ENCODE measurements at places on chromosomes 2 and 18.

- no peak for DNase-seq
Measured at GRCh38 chr2:226887940-226888339, 52.1 kb downstream of the RHBDD1 start.

DNA sequence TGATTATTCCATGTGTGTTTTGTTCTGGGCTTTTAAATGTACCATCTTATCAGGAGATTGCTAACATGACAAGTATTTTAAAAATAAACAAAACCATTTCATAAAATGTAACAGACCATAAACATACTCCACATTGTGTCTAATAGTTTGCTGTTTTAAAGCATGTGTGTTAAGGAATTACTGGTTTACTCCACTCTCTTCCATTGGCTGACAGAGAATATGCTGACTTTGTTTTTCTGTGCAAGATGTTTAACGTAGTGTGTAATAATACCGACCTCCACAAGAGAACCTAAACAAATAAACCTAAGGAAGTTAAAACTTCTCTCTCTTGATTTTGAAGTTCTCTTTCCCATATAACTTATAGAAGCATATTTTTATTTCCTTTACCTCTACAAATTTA is 17.0 kb upstream of the TMEM18 start:
- DNase-seq, result no peak

DNA sequence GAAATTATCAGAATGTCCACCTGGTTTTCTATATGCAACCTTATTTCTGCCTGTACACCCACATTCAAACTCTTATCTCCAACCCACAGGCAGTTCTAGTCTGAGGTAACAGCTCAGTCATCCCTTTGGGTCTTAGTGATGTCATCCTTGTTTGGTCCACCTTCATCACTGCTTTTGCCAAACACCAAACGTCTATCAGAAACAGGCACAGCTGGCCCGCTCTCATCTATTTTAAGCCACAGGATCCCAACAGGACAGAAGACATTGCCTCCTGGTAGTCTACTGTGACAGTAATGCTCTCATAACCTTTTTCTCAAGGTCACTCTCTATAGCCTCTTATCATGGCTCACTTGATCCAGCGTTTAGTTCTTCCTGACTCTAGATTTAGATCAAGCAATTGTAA is 99.0 kb upstream of the CHAC2 start:
- no peak for DNase-seq

- no peak for DNase-seq
Measured at GRCh38 chr2:128720080-128721022, 401.7 kb upstream of the HS6ST1 start.

- DNase-seq, result no peak
Measured at GRCh38 chr2:121099329-121100290, 185.4 kb downstream of the TFCP2L1 start.

- DNase-seq, result peak; percentile 25
Measured at GRCh38 chr2:63977904-63978303, 41.3 kb downstream of the VPS54 start.

DNA sequence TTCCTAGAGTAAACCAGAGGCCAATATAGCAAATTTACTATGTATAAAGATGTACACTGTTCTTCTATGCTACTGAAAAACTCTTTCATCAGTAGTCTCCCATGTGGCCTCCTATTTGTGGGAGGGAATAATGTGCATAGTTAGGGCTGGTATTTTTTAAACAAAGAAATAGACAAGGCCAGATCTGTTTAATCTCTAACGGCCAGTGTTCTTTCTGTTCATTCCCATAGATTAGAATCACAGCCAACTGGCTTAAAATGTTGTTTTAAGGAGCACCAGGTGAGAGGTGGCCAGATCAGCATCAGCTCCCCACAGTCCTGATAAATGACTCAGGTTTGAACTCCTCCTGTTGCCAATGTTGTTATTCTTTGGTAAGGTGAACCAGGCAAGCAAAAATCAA is 12.1 kb downstream of the LYPD6 start:
- DNase-seq, result no peak

DNA sequence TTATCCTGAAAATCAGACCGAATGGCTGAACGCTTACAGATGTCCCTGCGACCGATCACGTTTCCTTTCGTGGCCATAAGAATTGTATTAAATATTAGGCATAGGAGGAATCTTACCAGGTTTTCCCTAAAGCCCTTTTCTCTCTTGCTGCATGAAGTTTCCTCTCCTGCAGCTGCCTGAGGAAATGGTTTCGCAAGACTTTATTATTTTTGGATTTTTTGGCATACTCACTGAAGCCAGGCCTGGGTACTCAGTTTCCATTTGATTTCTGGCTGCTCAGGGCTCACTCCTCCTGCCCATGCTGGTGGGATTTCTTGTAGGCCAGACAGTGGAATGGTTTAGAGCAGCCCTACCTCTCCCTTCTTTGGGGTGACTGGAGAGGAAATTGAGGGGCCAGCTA is 114.0 kb downstream of the KLHL29 start:
- no peak for DNase-seq

DNA sequence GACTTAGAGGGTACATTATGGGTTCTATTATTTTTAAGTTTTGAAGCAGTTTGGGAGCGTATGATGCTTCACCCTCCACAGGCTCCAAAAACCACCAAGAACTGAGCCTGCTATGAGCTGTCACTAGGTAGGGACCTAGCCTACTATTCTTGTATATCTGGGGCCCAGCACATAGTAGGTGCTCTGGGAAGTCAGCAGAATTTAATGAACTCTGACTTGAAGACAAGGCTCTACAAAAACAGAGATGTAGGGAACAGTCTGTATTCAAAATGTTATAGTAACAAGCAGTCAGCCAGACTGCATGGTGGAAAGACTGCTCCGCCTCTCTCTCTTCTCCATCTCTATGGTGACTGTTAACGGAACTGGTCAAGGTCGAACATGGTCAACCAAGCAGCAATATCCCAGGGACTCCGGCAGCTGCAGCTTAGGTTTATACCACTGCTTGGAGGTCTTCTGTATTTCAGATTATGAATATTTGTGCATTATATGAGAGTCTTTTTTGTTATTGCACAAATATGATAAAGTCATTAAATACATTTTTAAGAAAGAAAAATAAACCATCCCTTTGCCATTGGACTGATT is 22.2 kb upstream of the YWHAQ start:
- DNase-seq, result no peak

DNA sequence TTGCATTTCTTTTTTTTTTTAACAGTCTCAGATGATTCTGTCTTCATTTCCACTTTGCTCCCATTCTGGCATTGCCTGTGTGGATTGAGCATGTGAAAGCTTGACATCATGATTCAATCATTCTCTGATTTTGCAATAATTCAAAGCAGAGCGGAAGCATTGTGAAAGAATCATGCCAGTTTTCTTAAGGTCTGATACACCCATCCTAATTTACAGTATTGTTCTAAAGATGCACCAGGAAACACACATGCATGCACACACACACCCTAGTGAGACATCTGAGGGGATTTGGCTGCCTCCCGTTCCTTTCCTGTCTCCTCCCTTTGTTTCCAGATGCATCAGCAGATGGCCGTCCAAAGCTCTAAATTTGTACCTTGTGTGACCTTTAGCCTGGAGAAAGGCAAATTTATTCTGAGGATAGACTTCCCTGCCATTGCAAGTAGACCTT is 97.3 kb downstream of the FMNL2 start:
- no peak for DNase-seq

- DNase-seq, result no peak
Measured at GRCh38 chr2:16899958-16900357, 234.3 kb upstream of the CYRIA start.

DNA sequence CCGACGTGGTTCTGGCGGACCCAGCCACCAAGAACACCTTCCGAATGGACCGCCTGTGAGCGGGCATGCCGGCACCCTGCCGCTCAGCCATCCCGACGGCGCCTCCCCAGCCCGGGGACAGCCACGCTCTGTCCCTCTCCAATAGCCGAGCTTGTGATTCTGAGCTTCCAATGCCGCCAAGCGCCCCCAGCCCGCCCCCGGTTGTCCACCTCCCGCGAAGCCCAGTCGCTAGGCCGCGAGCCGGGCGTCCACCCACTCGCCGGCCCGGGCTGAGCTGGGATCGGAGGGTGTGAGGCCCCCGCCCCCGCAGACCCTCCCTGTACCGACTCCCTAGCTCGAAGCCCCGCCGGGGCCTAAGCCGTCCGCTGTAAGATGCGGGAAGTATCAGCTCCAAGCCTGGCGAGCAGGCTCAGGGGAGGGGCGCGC is 1195.1 kb upstream of the CHAC2 start:
- DNase-seq, result no peak

GRCh38 chr2:97664636-97664970 is 759 bp upstream of the ACTR1B start:
- no peak for DNase-seq

GRCh38 chr2:18959952-18960717 is 370.8 kb upstream of the NT5C1B start:
- DNase-seq, result no peak

- no peak for DNase-seq
Measured at GRCh38 chr2:1651121-1652033, 92.9 kb downstream of the PXDN start.

DNA sequence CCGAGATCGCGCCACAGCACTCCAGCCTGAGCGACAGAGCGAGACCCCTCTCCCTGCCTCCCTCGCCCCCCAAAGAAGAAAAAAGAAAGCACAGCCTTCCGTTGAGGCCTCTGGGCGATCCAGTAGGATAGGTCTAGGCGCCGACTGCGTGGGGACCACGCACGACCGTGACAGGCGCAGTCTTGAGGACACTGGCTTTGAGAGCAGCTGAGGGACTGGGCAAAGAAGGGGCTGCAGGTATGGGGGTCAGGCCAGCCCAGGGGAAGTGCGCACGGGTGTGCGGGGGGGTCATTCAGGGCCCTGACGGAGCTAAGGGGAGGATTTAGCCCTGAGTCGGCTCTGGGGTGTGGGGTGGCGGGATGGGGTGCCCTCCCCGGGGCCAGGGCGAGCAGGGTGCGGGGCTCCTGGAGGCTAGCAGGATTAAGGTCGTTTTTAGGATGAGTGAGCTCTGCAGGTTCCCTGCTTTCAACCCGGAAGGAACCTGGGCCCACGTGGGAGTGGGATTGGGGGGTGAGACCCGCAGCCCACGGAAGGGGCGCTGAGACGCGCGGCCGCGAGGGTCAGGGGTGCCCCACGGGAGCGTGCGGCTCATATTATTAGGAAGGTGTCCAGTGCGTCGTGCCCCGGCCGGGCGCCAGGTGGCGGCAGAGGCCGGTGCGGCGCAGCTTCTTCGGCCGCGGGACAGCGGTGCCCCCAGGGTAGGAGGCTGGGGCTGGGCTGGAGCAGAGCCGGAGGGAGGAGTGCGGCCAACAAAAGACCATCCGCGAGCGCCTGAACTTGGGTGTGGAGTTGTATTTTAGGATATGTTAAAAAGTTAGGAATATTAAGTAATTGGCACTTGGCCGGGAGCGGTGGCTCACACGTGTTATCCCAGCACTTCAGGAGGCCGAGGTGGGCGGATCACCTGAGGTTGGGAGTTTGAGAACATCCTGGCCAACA is 20.5 kb upstream of the ZNF236 start:
- peak; percentile 56 for DNase-seq

DNA sequence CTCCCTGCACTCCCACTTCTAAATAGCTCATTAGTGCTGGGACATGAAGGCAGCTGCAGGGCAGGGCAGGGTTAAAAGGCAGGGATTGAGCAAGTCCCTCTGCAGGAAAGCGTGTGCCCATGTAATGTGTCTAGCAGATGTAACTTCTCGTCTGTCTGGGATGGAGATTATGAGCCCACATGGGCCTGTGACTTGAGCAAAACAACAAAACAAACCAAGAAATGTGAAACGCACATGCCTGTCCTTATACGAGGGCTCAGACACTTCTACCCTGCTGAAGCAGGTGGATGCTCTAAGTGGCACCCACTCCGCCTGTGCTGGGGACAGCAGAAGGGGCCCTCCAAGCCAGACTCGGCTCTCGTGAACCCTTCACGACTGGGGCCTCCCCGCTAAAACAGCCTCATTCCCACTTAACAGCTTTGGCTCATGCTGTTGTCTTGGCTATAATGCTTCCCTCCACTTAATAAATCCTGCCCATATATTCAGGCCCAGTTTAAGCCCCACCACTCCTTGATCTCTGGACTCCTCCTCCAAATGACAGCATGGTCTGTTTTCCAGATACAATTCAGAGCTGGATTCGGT is 40.9 kb downstream of the TMEM247 start:
- DNase-seq, result no peak

DNA sequence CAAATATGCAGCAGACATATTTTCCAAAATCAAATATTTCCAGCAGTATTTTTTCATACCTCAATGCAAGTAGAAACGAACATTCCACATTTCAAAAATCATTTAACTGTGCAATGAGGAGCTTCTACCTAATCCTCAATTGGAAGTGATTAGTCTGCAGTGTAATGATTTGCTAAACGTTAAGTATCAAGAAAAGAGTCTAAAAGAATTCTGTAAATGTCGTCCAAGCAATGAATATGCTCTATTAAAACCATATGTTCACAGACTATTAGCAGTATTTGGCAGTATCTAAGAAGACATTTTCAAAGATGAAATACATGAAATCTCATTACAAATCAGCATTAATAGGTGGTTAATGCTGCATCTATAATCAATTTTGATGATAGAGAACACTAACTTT is 15.9 kb downstream of the DYM start:
- no peak for DNase-seq

- DNase-seq, result no peak
Measured at GRCh38 chr18:33755931-33756560, 178.0 kb downstream of the ASXL3 start.

GRCh38 chr2:210252699-210253606 is 27.7 kb upstream of the ACADL start:
- no peak for DNase-seq

GRCh38 chr2:180328795-180329422 is 321.8 kb upstream of the CWC22 start:
- no peak for DNase-seq

DNA sequence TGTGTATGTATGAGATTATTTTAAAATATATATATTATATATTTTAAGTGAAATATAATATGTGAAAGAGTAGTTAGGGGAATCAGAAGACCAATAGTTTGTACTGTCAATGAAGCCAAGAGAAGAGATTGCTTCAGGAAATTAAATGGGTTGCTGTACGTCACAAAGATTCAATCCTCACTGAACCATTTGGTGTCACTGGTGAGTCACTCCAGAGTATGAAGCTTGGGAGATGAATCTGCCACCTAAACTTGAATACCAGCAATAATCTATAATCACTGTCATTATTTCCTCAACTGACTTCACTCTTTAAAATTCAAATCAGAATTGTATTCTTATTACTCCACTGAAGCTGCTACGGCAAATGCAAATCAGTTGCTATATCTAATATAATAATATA is 41.9 kb upstream of the SCN9A start:
- DNase-seq, result no peak

GRCh38 chr18:55239740-55240139 is 280.5 kb upstream of the CCDC68 start:
- no peak for DNase-seq

DNA sequence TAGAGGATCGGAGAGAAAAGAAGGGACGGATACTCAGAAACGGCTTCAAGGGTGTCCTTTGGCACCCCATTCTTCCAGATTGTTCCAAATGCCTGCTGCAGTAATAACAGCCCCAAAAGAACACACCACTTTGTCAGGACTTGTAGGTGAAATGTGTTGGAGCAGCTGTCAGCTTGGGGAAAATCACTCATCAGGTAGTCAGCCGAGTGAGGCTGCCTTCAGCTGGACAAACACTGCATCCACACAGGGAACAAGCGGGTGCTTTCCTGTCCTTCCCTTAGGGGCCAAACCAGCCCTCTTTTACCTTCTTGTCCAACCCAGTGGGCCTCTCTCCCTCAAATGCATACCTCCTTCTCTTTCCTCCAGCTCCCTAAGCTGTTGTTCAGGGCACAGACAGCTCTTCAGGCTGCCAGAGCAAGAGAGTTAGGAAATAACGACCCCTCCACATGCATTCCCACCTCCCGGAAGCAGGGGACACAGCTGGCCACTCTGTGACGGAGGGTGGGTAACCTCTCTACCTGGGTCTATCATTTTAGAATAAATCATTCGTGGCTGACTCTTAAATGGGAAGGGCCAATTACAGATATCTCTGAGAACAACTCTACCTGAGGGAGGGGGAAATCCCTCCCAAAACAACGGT is 48.1 kb downstream of the BCL11A start:
- no peak for DNase-seq
